Naive thymus-derived CD8-positive, alpha-beta T cell (primary cell): ENCODE measurements at places on chromosomes 13 and 19.
A peak's percentile ranks its signal among the peaks of the same experiment; 100 is the strongest.

- DNase-seq: peak; percentile 15
These were observed 32.8 kb downstream of the ELL start for GRCh38 chr19:18488838-18489626.

- DNase-seq: no peak
These were observed 498.9 kb downstream of the SUCLA2 start for GRCh38 chr13:47502166-47502565.

DNA sequence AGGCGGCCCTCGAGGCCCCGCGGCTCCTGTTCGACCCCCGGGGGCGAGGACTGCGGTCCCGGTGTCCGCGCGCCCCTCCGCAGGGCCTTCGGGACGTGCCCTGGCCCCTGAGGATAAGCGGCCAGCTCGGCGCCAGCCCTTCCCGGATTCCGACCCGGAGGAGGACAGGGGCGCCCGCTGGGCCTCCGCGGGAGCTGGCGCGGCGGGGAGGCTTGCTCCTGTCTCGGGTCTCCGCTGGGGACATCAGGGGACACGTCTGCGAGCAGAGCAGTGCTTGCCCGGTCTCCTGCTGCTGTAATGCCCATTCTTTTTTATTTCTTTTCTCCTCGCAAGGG lies 829 bp downstream of the B3GLCT start:
- no peak for DNase-seq

DNA sequence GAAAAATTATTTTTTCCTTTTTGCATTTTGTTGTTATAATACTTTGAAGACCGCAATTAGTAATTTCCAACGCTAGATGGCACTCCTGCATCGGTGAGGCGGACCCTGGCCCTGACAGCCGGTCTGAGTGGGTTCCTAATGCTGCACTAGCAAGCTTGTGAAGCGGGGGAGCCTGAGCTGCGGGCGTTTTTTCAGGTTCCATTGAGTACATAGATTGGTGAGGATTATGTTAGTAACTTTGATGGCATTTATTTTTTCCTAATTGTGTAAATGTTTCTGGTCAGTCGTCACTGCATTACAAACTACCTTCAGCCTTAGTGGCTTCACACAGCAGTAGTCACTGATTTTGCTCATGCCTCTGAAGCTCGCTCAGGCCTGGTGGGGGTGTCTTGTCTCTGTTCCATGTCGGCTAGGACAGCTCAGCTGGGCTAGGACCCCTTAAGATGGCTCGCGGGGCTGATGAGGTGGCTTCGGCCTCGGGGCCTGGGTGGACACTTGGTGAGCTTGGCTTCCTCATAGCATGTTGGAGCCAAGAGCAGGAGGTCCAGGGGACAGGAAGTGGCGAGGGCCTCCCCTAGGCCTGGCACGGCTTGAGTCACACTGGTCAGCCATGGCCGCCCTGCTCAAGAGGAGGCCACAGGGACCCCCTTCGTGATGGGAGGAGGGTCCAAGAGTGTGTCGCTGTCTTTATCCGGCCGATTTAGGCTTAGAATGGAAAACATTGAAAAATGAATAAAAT lies 25.0 kb downstream of the ERCC5 start:
- peak; percentile 42 for DNase-seq

GRCh38 chr19:33639035-33639681 lies 17.4 kb downstream of the CHST8 start:
- no peak for DNase-seq

- DNase-seq: no peak
These were observed 527.9 kb downstream of the FGF9 start for GRCh38 chr13:22198641-22199217.

- no peak for DNase-seq
These were observed 1.8 kb upstream of the CCNA1 start for GRCh38 chr13:36430247-36431203.

DNA sequence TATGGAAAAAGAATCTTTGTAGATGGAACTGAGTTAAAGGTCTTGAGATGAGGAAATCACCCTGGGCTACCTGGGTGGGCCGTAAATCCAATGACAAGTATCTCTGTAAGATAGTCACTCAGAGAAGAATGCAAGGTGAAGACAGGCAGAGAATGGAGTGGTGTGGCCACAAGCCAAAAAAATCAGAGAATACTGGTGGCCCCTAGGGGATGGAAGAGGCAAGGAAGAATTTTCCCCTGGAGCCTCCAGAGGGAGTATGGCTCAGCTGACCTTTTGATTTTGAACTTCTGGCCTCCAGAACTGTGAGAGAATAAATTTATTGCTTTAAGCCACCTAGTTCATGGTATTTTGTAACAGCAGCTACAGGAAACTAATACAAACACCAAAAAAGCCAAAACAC lies 32.7 kb upstream of the CSNK1A1L start:
- no peak for DNase-seq

- no peak for DNase-seq
These were observed 120.1 kb downstream of the RGCC start for GRCh38 chr13:41577436-41577835.

DNA sequence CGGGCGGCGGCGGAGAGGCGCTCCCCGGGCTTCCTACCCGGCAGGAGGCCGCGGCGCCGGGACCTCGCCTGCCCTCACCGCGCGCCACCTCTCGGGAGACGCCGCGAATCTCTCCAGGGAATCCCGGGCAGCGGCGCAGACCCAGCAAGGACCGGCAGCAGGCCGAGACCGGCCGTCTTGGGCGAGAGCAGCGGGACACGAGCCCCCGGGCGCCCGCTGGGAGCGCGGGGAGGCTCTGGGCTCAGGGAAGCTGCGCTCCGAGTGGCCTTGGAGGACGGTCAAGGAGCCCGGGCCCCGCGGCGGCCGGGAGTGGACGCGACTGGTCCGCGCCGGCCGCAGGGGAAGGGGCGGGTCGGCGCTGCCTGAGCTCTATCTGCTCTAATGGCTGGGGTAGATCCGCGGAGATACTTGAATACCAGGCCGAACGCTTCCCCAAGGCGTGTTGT lies 14.7 kb downstream of the CDX2 start:
- DNase-seq: no peak

DNA sequence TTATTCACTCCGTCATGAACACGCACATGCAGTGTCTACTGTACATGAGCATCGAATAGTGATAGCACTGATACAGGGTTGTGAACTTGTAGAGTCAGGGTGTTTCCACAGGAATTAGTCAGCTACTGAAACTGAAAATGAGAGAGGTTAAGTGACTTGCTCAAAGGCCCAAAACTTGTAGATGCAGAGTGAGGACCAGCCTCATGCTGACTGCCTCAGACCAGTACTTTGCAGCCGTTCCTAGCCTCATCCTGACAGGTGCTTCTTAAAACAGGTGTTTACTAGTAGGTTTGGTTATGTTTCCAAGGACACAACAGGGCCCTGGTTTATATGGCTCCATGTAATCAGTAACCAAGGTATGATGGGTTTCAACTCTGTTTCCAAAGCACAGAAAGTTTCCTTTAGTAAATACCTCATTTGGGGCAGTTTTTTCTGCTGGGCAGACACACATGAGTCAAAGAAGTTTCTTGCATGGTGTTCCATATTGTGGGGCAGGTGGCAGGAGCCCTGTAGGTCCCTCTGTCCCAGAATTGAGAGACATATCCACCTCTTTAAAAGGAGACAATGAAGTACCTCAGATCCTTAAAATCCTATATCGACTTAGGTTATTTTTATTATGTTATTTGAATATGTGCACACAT lies 16.0 kb downstream of the FGF9 start:
- no peak for DNase-seq

DNA sequence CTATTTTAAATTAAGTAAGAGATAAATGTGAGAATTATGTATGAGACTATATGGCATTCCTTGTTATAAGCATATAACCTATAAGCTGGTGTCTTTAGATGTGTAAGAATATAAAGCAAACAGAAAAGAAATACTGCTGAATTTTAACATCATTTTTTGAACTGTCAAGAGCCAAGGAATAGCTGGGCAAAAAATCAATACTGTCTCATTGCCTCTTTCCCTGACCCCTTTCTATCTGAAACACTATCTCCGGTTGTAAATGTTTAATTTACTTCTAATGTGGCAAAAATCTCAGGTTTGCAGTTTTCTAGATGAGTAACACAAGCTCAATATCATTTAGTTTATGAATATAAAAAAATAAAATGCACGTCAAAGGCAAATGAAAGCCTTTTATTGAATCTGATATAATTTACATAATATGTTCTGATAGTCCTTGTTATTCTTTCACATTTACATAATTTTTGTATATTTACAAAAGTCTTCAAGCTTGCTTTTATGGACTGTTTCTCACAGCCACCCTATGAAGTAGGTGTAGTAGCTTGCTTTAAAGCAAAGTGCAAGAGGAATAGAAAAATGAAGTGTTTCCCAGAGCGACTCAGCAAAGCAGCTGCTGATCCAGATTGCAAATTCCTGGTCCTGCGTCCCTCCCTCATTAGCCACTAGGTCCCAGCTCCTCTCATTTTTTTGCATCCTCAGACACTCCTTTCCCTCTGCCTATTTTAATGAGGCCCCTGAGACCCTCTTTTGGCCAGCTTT lies 188.2 kb upstream of the RFC3 start:
- DNase-seq: no peak

- DNase-seq: no peak
These were observed 314.4 kb upstream of the NBEA start for GRCh38 chr13:34627509-34628208.

- no peak for DNase-seq
These were observed 3.7 kb upstream of the ZNF415 start for GRCh38 chr19:53136432-53136831.

GRCh38 chr13:27310946-27311345 lies 40.3 kb downstream of the RASL11A start:
- DNase-seq: no peak

- DNase-seq: no peak
These were observed 51.5 kb downstream of the ATP7B start for GRCh38 chr13:51959773-51960172.

GRCh38 chr13:111399334-111399733 lies 78.9 kb downstream of the TEX29 start:
- no peak for DNase-seq

DNA sequence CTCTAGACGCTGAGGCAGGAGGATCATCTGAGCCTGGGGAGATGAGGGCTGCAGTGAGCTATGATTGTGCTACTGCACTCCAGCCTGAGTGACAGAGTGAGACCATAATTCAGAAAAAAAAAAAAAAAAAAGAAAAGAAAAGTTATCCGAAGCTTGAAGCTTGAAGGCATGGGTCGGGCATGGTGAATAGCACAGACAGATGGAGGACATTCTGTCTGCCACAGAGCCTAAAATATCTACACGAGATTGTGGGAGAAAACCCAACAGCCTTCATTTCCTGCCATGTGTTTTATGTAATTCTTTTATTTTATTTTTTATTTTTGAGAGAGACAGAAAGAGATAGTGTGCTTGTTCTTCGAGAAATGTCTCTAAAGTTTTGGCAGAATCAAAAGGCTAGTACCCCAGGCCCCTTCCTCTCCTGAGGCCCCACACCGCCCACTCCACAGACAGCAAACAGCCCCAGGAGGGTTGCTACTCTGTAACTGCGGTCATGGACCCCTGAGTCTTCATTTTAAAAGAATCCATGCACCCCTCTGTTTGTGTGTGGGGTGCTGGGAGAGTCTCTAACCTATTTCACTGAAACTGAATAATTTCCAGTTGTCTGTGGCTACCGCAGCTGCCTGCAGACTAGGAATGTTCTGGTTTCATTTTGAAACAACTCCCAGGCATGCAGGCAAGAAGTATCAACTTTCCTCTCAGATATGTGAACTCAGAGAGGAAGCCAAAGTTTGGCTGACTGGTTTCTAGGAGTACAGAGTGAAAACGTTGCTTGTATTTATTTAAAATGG lies 38.4 kb upstream of the RCBTB2 start:
- no peak for DNase-seq

GRCh38 chr19:16920816-16921529 lies 32.2 kb downstream of the F2RL3 start:
- no peak for DNase-seq

GRCh38 chr13:94708031-94708859 lies 4.1 kb downstream of the SOX21 start:
- no peak for DNase-seq

DNA sequence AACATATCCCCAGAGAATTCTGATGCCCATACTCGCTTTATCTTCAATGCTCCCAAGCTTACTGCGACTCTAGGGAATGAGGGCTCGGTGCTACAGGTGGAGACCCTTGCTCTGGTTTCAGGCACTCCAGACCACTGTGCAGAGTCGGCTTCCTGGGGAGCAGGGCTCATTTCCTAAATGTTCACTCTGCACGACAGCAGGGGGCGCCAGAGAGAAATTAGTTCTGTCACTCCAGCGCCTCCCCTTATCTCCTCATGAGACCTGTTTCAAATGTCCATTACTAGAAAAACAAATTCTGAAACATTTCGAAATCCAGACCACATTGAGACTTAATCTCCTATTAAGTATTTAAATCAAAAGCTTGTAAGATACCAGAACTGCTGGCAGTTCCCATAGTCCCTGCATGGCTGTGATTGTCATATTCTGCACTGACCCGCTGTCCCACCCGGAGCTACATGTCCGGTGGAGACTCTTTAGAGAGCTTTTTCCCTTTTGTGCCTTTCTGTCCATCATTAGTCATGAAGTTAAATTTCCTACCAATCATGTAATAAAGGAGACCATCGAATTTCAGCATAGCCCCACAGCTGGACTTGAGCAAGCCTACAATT lies 22.4 kb downstream of the EPSTI1 start:
- peak; percentile 79 for DNase-seq

GRCh38 chr19:19224852-19225494 lies 13.2 kb downstream of the NCAN start:
- peak; percentile 78 for DNase-seq

DNA sequence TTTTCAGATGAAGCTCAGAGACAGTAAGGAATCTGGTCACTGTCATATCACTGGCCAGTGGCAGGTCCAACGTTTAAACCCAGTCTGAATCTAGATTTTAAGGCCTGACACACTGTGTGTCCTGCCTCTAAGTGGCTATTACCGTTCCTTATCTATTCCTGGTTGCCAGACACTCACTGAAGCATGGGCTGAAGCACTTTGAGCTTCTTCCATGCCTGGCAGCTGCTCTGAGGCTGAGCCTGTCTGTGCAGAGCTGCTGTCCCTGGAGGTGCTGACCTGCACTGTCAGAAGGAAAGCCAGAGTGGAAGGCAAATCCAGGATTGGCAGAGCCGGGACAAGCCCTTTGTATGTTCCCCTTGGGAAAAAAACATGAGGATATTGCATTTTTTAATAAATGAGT lies 109.2 kb upstream of the SLC7A1 start:
- no peak for DNase-seq

- DNase-seq: no peak
These were observed 10.8 kb downstream of the WASF3 start for GRCh38 chr13:26568132-26568815.

GRCh38 chr13:80504453-80504852 lies 163.5 kb upstream of the SPRY2 start:
- no peak for DNase-seq

DNA sequence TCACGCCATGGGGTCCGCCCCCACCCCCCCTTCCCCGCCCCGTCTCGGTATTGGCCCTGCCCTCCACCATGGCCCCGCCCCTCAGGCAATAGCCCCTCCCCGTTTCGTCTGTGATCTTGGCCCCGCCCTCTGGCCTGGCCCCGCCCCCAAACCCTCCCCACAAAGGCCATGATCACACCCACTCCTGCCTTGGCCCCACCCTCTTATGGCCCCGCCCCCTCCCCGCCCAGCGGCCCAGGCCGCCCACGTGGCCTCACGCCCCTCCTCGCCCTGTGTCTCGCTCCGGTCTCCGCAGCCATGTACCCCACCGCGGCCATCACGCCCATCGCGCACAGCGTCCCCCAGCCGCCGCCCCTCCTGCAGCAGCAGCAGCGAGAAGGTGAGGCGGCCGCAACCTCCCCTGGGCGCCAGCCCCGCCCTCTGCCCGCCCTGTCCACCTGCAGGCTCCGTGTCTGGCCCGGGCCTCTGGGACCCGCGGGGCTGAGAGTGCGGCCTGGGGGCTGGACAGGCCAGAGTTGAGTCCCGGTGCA lies 61.3 kb downstream of the CELF5 start:
- peak; percentile 75 for DNase-seq

- no peak for DNase-seq
These were observed 2.7 kb upstream of the CAPNS1 start for GRCh38 chr19:36136964-36137686.
